ENCODE measurements at places on chromosomes 5 and 9. TPM values are rescaled to one million over a fixed set of nuclear protein-coding genes. Genes with fewer than 3 reads are reported as not detected.
A peak's percentile ranks its signal among the peaks of the same experiment; 100 is the strongest.

DNA sequence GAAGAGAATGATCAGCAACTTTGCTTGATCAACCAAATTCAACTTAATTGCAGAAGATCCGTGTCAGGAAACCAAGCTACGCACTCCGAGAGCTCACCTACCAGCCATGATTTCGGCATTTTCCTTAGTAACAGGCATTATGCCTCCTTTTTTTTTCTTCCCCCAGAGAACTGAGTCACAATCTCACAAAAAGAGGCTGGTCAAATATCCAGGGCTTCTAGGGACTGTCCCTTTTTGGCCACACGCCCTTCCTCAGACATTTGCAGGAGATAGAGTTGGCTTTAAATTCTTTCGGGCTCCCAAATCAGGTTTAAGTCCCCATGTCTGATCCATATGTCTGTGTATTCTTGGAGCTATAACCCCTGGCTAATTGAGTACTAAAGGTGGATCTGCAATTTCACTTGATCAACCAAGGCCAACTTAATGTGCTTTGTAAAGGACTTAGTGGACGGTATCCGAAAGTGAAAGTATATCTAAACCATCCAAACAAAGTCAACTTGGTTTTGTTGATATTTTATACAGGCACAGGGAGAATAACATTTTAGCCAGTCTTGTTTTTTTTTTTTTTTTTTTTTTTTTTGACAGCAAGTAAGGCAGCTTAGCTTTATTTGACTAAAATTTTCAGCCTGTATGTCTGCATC, 100.8 kb upstream of the TBCA start:
- H3K27ac ChIP-seq, result no peak overlapping the region
- no peaks in the 10 kb centered on the region for H3K27me3 ChIP-seq
- peaks cover 16% of the 10 kb centered on the region for H3K4me1 ChIP-seq
- DNase-seq, result no peak
- H3K36me3 ChIP-seq, result no peaks in the 10 kb centered on the region

DNA sequence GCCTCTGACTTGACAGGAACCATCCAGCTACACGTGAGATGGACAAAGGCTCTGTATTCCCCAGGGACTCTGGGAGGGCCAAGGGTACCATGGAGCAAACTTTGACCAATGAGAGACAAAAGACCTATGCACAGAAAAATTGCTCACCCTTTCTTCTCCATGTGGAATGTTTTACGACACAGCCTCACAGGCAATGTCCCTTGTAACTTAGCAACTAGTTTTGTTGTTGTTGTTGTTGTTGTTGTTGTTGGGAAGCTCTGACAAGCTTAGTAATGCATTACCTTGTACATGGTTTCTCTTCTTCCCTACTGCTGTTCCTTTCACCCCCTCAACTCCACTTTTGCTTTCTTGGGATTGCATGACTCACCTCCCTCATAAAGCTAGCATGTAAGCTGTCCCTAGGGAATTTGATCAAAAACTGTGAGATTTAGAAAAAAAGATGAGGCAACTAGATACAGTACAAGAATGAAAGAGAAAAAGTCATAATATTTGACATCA, 550.9 kb downstream of the RAB3C start:
- H3K4me3 ChIP-seq, result no peak overlapping the region
- H3K27ac ChIP-seq, result no peak overlapping the region
- no peak for DNase-seq
- no peaks in the 10 kb centered on the region for H3K36me3 ChIP-seq
- H3K4me1 ChIP-seq, result peaks cover 32% of the 10 kb centered on the region

DNA sequence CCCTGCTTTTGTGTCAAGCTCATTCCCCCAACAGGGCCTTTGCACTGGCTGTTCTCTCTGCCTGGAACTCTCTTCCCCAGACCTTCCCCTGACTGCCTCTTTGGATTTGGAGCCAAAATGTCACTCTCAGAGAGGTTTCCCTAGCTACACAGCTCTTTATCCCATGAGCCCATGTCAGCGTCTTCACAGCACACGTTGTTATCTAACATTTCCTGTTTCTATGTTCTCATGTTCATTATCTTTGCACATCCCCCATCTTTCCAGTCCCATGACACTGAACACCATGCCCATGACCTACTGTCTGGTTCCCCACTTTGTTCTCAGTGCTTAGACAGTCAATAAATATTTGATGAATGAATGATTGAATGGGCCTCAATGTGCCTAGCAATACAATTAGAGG, 26.3 kb upstream of the ARSI start:
- H3K4me1 ChIP-seq, result no peaks in the 10 kb centered on the region
- peaks cover 3% of the 10 kb centered on the region for H3K27me3 ChIP-seq
- no peak overlapping the region for H3K27ac ChIP-seq
- H3K4me3 ChIP-seq, result no peak overlapping the region

GRCh38 chr9:129145841-129146292, 32.2 kb downstream of the IER5L start:
- H3K27ac ChIP-seq, result no peak overlapping the region
- peaks cover 21% of the 10 kb centered on the region for H3K36me3 ChIP-seq
- H3K4me1 ChIP-seq, result peaks cover 23% of the 10 kb centered on the region
- H3K4me3 ChIP-seq, result no peak overlapping the region
- no peak for DNase-seq

GRCh38 chr5:153809166-153809565, 229.5 kb downstream of the FAM114A2 start:
- H3K27ac ChIP-seq, result no peak overlapping the region
- no peaks in the 10 kb centered on the region for H3K27me3 ChIP-seq
- DNase-seq, result no peak
- no peak overlapping the region for H3K4me3 ChIP-seq

DNA sequence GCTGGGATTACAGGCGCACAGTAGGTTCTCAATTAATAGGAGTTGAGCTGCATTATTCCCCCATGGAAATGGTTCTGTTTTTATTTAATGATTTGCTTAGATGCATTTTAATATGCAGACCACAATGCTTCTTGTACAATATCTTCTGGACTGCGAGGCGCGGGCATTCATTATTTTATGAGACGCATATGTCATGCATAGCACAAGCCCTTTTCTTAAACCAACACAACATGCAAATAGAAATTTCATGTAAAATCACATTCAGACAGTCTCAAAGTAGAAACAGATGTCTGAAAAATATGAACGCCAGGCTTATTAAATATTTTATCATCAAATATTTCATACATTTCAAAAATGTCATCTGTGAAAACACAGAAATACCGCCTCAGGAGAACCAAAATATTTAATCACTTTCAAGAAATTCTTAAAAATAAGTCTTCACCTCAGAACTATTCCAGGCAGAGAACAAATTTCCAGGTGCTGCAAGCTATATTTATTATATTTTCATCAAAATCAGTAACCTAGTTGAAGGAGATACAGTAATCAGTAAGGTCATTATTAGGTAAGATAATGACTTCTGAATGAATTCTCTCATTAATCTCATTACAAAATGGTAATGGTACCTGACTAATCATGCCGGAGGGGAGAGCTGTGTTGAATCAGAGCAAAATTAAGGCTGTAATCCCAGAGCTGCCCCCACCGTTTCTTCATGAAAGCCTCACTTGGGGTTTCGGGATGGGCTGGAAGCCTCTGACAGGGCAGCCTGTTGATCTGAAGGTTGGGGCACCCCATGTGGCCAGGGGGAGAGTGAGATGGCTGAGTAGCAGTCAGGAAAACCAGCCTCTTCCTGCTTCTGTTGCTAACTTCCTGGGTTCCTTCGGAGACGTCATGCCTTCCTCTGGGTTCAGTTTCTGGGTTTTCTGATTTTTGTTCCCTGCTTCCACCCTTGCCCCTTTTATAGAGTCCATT, 133.9 kb upstream of the ZNF618 start:
- no peak overlapping the region for H3K4me3 ChIP-seq
- H3K27me3 ChIP-seq, result peaks cover 9% of the 10 kb centered on the region
- H3K36me3 ChIP-seq, result no peaks in the 10 kb centered on the region
- no peaks in the 10 kb centered on the region for H3K4me1 ChIP-seq

- no peak overlapping the region for H3K27ac ChIP-seq
- no peaks in the 10 kb centered on the region for H3K4me1 ChIP-seq
- no peak overlapping the region for H3K4me3 ChIP-seq
- DNase-seq, result no peak
- H3K36me3 ChIP-seq, result no peaks in the 10 kb centered on the region
These were observed 190.5 kb downstream of the NXNL2 start for GRCh38 chr9:88725300-88726019.

DNA sequence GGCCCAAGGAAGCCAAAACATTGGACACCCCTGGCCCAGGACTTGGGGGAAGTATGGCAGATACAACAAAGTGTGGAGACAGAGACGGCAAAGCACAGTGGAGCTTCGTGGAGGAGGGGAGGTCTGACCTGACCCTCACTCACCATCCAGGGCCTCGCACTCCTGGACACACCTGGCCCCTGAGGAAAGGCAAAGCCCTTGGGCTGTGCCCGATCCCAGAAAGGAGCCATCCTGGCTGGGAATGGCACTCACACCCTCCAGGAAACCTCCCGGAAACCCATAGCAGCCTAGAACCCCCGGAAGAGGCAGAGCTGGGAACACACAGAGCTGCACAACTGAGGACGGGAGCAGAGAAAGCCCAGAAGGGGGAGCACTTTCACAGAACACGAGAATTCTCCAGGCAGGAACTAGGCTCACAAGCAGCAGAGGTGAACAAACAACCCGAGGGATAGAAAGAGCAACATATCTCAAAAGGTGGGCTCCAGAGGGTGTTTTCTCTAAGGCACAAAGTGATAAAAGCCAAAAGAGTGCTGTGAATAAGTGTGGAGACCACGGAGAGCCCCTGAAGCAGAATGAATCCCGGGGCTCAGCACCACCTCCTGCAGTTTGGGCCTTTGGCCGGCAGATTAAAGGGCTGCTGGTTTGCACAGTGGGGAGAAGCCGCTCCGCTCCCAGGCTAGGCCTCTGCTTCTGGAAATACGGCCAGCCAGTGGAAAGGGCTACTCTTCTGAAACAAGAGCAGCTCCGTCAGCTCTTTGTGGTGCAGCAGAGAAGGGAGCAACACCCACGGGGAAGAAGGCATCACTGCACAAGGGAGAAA, 108.2 kb downstream of the UBE2R2 start:
- no peak overlapping the region for H3K27ac ChIP-seq
- DNase-seq, result peak; percentile 55
- H3K36me3 ChIP-seq, result peaks cover 26% of the 10 kb centered on the region
- no peak overlapping the region for H3K4me3 ChIP-seq
- H3K4me1 ChIP-seq, result no peaks in the 10 kb centered on the region

GRCh38 chr5:169423580-169424278, 122.8 kb upstream of the SLIT3 start:
- peaks cover 8% of the 10 kb centered on the region for H3K27me3 ChIP-seq
- no peaks in the 10 kb centered on the region for H3K36me3 ChIP-seq
- H3K4me3 ChIP-seq, result no peak overlapping the region
- no peak for DNase-seq

- no peaks in the 10 kb centered on the region for H3K27me3 ChIP-seq
- no peak for DNase-seq
- no peak overlapping the region for H3K4me3 ChIP-seq
- no peaks in the 10 kb centered on the region for H3K36me3 ChIP-seq
- no peaks in the 10 kb centered on the region for H3K4me1 ChIP-seq
These were observed 1300.1 kb upstream of the ACO1 start for GRCh38 chr9:31084350-31084749.

- H3K27me3 ChIP-seq, result no peaks in the 10 kb centered on the region
- no peak for DNase-seq
- H3K4me1 ChIP-seq, result no peaks in the 10 kb centered on the region
- H3K36me3 ChIP-seq, result peaks cover 11% of the 10 kb centered on the region
These were observed 61.6 kb downstream of the CSNK1A1 start for GRCh38 chr5:149489605-149490037.

IQGAP2 gene
- 62.7 TPM for total RNA-seq

ADAMTS12 gene
- not detected for total RNA-seq

DNA sequence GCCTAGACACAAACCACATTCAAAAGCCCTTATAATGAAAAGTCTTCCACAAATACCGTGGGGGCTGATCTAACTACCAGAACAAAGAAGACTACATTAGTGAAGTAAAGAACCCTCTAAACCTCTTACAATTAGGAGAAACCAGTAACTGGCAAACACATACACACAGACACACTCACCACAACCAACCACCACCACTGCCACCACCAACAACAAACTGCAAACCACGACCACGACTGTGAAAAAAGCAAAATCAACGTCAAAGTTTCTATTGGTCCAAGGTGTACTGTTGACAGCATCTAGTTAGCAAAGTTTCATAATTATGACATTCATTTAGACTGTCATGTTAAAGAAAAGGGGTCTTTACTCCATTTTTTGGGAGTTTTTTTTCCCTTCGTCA, 2.7 kb downstream of the CDO1 start:
- H3K4me3 ChIP-seq, result no peak overlapping the region
- H3K4me1 ChIP-seq, result peaks cover 22% of the 10 kb centered on the region
- no peaks in the 10 kb centered on the region for H3K36me3 ChIP-seq
- H3K27me3 ChIP-seq, result peaks cover 59% of the 10 kb centered on the region

FBXL7 gene
- total RNA-seq, result not detected

GRCh38 chr5:116506488-116506887, 68.1 kb downstream of the SEMA6A start:
- H3K36me3 ChIP-seq, result no peaks in the 10 kb centered on the region
- H3K4me1 ChIP-seq, result no peaks in the 10 kb centered on the region
- H3K27ac ChIP-seq, result no peak overlapping the region
- no peak for DNase-seq
- H3K4me3 ChIP-seq, result no peak overlapping the region
- no peaks in the 10 kb centered on the region for H3K27me3 ChIP-seq

SH3TC2 gene
- not detected for total RNA-seq

DNA sequence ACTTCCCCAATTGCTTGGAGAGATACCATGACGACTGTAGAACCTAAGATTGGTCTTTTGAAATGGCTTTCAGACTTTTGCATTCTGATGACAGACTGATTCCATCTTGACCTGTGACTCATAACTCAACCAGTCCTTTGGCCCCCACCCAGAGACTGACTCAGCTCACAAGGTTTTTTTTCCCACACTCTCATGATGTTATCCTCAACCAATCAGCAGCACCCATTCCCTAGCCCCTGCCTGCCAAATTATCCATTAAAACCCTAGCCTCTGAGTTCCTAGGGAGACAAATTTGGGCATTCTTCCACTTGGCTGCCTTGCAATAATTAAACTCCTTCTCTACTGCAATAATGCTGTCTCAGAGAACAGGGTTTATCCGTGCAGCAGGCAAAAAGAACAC, 1263.3 kb upstream of the CDH9 start:
- no peak for DNase-seq
- H3K4me1 ChIP-seq, result no peaks in the 10 kb centered on the region
- H3K36me3 ChIP-seq, result no peaks in the 10 kb centered on the region
- H3K4me3 ChIP-seq, result no peak overlapping the region
- H3K27ac ChIP-seq, result no peak overlapping the region
- H3K27me3 ChIP-seq, result no peaks in the 10 kb centered on the region

DNA sequence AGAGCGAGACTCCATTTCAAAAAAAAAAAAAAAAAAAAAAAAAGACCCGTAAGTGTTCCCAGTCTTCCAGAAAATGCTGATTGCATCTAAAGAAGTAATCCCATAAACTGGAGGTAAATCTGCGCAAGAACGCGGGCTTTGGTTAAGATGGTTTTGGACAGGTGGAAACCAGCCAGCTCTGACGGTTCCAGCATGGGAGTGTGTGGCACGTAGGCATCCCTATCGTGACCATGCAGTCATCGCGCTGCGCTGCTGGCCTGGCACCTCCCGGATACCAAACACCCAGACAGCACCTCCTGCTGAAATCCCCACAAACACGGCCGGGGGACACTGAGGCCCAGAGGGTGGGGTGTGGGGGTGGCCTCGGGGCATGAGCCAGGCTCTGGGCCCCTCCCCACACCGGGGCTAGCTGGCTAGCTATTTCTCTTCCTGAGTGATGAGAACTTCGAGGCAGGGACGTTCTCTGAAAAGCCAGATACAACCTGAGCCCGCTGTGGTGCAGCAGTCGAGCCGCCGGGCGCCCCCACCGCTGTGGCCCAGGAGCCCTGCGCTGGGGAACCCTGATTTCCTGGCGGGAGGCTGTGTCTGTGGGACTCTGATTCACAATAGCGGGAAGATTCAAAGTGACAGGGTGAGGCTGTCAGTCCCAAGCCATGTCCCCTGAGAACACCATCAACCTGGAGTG, 32.2 kb upstream of the NOTCH1 start:
- peak; percentile 25 for DNase-seq
- H3K27ac ChIP-seq, result no peak overlapping the region
- H3K4me1 ChIP-seq, result peaks cover 5% of the 10 kb centered on the region
- no peaks in the 10 kb centered on the region for H3K27me3 ChIP-seq
- H3K4me3 ChIP-seq, result no peak overlapping the region

All from activated CD4-positive, alpha-beta T cell treated with anti-CD3 and anti-CD28 coated beads for 36 hours (primary cell).